GM20000 (cell line): ENCODE measurements at places on chromosomes 2 and 18.
A peak's percentile ranks its signal among the peaks of the same experiment; 100 is the strongest.

DNA sequence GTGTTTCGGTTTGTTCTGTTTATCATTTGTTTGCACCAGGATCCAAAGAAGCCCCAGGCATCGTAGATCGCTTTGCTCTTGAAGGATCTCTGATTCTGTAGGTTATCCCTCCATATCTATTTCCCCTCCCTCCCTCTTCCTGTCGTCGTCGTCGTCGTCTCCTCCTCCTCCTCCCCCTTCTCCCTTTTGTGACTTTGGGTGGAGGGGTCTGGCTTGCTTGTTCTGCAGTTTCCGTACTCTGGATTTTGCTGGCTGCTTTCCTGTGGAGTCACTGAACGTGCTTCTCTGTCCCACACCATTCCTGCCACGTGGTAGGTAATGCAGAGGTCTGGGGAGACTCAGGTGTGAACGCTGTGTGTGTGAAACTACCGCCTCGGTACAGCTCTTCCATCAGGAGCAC, 225.0 kb downstream of the LDLRAD4 start:
- DNase-seq = no peak

DNA sequence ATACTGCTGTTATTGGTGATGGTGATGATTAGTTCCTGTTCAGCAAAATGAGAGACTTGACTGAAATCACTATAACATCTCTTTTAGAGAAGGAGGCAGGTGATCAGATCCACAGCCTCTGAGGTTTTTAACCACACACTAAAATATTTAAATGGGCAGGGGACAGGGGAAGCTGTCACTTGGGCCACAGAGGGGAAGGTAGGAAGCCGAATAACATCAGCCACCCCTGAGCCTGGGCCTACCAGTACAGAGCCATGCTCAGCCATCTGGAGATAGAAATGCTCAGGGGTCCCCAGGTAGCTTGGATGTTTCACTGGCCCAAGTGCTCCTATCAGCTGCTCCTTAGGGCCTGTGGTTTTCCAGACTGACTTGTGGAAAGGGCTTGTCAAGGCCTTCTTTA, 122.3 kb downstream of the MRO start:
- no peak for DNase-seq

- DNase-seq = no peak
These were observed 415.1 kb upstream of the CHST9 start for GRCh38 chr18:27600245-27600644.

DNA sequence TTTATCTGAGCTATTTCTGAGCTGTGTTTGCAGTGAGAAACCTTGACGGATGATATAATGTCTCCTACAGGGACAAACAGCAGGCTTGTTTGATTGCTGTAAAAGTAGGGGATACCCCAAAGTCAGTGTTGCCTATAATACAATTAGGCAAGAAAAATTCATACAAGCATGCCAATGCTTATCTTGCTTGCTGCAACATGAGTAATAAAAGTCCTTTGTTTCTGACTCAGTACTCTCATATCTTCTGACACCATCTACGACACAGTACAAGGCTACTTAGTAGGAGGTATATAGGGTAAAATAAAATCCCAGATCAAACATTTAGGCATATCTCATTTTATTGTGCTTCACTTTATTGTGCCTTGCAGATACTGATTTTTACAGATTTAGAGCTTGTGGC, 33.0 kb downstream of the ERBB4 start:
- DNase-seq = no peak

DNA sequence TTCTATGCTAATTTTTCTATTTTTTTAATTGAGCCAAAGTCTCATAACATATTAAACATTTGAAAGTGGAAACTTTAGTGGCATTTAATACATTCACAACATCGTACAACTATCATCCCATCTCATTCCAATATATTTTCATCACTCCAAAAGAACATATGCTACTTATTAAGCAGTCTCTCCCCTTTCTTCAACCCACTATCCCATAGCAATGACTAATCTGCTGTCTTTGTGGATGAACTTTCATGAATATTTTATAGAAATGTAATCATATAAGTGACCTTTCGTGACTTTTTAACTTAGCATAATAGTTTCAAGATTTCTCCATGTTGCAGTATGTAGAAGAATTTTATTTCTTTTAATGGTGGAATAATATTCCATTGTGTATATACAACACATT, 90.3 kb downstream of the CCDC178 start:
- no peak for DNase-seq

DNA sequence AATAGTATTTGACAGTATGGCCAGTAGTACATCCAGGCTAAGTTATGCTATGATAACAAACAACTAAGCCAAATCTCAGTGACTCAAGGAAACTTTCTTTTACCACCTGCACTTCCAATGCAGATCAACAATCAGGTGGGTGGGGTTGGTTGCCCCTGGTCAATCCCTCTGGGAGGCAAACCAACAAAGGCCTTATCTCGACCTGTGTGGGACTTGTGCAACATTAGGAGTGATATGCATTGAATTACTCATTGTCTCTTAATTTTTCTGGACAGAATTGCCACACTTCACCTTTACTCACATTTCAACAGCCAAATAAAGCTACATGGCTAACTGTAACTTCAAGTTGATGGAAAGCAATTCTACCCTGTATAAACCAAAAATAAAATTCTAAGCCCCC, 1049.3 kb upstream of the CDH2 start:
- DNase-seq = no peak

DNA sequence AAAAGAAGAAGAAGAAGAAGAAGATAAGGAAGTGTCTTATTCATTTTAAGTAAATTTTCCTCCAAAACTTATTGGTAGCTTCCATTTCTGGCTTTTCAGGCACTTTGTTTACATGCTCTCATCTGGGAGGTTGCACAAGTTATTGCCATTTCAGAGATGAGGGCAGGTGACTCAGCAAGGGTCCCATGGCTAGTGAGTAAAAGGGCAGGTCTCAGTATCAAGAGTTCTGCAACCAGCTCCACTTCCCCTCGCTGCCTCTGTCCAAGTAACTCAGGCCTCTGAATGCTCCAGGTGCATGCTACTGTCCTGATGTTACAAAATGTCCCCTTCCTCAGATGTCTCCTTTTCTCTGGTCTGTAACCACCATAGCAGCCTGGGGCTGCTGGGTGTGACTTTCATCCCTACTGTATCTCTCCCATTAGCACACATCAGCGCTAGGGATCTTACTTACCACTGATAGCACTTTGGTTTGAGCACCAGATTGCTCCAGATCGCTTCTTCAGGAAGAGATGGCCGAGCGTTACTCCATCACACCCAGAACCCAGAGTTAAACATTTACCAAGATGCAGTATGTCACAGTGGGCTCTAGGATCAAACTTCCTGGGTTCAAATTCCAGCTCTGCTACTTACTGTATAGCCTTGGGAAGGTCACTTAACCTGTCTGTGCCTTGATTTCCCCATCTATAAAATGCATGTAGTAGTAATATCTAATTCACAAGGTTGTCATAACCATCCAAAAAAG, 57.4 kb upstream of the LAPTM4A start:
- no peak for DNase-seq

DNA sequence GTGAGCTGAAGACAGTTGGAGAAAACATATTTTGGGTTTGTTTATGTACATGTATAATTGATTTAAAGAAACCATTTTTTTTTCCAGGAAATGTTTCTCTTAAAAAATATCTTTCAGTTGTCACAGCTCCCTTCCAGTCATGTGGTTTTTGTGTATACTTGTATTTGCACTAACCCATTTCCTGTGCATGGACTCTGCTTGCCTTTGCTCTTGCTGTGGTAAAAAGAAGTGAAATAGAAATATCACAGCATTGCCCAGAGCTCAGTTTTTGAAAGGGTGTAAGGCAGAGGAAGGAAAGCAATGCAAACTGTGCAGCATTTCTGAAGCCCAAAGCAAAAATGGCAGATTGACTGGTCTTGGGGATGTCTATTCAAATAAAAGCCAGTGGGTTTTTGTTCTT, 10.4 kb upstream of the DOCK10 start:
- DNase-seq = peak; percentile 33

- DNase-seq = no peak
These were observed 40.4 kb upstream of the ARHGEF4 start for GRCh38 chr2:130796290-130796689.

DNA sequence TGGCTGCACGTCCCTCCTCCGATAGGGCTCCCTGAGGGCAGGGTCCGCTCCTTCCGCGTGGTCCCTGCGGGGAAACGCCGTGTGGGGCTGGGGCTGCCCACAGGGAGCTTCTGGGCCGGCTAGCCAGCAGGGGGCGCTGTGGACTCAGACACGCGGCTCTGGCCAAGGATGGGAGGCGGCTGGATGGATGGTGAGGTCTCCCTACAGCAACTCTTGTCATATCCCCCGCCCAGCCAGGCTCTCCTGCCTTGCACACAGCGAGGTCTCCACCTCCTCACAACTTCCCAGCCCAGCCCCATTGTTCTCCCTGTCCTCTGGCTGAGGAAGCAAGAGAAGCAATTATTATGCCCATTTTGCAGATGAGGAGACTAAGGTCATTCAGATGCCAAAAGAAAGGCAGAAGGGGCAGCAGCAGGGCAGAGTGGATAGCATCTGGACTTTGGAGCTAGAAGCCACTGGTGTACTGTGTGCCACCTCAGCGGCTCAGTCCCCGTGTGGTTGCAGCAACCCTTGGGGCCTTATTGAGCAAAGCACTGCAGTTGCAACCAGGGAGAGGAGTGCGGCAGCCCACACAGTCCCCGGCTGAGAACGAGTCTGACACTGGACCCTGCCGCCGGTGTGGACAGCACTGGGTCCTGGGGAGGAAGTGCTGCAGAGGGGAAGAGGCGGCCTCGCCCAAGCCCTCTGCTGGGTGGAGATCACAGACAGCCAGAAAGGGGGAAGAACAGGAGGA, 99.0 kb downstream of the ZFP36L2 start:
- peak; percentile 74 for DNase-seq

DNA sequence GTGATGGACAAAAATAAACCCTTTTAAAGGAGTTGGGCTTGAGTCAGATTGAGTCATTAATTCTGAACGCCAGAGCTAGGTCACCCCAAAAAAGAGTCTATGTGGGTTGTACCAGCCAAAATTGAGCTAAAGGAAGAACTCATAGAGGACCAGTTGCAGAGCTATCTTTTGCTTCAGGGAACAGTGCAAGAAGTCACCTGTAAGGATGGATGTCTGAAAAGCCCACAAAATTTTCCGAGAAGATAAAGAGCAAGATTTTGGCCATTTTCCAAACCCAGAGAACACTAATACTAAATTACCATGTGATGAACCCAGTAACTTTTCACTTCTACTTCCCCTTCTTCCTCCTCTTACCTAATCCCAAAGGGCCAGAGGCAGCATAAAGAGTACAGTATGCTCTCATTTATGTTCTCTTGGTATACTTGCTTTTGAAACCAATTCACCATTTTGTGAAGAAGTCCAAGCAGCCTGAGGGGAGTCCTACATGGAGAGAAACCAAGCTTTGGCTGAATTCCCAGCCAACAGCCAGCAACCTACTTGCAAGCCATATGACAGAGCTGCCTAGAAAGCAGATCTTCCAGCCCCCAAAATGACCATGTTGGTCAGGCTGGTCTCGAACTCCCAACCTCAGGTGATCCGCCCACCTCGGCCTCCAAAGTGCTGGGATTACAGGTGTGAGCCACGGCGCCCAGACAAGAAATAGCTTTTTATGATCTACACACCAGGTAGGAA, 551.7 kb downstream of the SATB2 start:
- DNase-seq = no peak

DNA sequence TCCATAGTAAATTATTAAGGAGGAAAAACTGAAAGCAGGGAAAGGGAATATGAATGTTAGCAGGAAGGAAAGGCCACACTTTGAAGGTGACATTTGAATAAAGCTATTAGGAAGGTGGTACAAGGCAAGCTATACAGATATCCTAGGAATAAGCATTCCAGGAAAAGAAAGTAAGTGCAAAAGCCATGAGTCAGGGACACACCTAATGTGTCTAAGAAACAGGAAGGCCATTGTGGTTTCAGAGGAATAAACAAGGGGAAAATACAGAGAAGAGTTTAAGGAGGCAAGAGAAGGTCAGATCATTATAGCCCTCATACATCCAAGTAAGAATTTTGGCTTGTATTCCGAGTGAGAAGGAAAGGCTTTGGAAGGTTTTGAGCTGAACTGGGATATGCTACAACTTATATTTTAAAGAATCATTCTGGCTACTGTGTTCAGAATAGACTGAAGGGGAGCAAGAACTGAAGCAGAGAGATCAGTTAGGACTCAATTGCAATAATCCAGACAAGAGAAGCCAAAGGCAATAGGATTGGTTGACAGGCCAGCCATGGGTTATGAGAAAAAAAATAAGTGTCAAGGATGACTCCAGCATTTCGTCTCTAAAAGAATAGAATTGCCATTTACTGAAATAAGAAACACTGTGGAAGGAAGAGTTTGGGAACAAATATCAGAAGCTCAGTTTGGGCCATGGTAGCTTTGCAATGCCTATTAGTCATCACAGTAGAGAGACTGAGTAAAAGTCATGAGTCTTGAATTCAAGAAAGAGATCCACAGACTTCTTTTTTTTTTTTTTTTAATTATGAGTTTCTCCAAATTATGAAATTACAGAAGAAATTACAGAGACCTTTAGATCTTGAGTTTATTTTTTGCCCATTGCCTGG, 11.3 kb downstream of the RAD51AP2 start:
- no peak for DNase-seq

DNA sequence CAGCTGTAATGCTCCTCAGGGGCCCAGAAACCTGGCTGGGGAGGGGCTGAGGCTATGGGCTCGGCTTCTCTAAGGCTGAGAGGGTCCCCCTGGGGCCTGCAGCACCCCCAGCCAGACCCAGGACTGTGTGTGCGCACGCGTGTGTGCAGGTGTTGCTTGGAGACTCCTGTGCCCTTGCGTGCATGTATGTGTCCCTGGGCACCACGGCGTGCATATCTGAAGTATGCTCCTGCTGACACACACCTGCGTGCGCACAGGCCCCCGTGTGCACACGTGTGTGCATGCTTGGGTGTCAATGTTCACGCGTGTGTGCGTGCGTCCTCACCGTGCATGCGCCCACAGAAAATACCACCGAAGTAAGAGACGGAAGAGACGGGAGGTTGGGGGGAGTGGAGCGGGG, 14.9 kb upstream of the ECEL1 start:
- DNase-seq = no peak

GRCh38 chr2:147382322-147382948, 462.4 kb upstream of the ACVR2A start:
- no peak for DNase-seq

GRCh38 chr2:203328760-203329540, 756 bp downstream of the ABI2 start:
- peak; percentile 81 for DNase-seq

DNA sequence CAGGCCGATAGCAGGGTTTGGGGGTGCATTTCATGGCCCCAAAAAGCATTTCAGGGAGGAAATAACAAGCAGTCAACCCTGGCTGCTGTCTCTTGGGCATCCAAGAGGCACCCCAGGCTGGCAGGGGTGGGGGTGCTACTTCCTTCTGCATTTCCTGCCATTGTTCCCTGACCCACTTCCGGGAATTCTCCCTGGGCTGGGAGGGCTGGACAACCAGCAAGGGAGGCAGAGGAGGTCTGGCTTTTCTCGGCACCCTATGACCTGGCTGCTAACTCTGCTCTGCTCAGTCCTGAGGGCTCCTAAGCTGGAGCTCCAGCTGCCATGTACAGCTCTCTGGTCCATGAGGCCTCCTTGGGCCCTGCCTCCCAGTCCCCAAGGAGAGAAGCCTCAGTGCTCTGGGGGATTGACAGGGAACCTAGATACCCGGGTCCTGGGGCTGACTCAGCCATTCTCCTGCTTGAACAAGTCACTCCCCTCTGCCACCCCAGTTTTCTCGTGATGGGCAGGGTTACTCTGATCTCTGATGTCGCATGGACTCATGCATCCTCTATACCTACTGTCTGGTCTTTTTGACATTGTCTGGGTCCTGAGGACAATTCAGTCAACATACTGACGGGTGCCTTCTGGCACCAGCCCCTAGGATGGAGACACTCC, 47.2 kb downstream of the DYSF start:
- DNase-seq = no peak

- DNase-seq = no peak
These were observed 2.6 kb downstream of the HOXD3 start for GRCh38 chr2:176159663-176160250.
